ENCODE measurements at places on chromosomes 13 and 19. TPM values are rescaled to one million over a fixed set of nuclear protein-coding genes. Genes with fewer than 3 reads are reported as not detected.

Gene CCL25
- not detected for total RNA-seq

Gene LIPE
- 26.0 TPM for total RNA-seq

Gene MBD3L5
- not detected for total RNA-seq

Gene FFAR2
- total RNA-seq: 0.21 TPM

Gene AMER2
- total RNA-seq: not detected

Gene ZNF583
- 14.9 TPM for total RNA-seq

Gene RGS9BP
- total RNA-seq: 0.62 TPM

Measured in uterus (tissue), 4 donors.